ENCODE measurements at places on chromosomes 3 and 15.

DNA sequence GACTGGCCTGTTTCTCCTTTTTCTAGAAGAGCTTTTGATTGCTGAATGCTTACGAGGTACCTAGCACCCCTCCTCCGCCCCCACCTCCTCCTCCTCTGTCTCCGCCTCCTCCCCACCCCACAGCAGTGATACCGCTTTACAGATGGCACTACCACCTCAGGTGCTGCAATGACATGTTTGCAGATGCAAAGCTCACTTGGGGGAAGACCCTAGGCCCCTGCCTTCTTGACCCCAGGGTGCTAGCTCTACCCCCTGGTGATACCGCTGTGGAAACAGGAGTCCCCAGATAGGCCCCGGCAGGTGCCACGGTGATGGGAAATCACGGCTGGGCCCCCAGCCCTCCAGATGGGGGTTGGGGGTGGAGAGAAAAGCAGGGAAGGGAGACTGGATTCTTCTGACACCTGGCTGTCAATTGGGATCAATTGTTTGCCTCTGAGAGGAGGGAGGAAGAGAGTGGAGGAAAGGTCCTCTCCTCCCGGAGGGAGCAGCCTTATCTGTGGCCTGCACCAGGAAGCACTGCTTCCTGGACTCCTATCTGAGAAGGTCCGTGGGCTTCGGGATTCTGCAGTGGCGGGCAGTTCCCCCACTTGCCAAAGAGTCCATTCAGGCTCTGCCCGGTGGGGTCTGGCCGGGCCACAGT, 37.6 kb downstream of the DNASE1L3 start:
- no peak for DNase-seq

DNA sequence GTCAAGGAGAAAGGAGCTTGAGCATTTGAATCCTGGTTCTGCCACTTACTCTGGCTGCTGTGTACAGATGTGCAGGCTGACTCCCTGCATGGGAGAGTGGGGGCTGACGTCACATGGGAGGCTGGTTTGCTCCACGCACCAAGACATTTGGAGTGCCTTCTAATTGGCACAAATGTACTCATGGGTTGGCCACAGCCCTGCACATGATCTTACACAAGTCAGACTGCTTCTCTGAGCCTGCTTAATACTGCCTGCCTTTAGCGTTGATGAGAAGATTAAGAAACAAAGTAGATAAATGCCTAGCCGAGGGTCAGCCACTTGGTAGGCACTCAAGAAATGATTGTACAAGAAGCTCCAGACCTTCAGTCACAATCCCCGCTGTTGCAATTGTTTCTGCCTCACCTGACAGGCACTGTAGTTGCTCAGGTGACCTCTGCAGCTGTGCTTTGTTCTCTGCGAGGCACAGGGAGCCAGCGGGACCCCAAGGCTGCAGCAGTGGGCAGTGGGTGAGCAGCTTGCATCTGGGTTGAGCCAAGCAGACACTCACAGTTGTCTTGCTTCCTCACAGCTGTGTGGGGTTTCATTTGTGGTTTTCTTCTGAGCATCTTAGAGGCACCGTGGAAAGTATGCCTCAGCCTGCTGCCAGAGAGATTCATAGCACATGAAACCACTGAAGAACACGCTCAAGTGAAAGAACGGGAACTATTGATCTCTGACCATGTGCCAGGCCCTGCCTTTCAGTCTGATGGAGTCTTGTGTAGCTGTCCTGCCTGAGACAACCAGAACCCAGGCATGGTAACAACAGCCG, 33.1 kb downstream of the GRK7 start:
- no peak for DNase-seq

DNA sequence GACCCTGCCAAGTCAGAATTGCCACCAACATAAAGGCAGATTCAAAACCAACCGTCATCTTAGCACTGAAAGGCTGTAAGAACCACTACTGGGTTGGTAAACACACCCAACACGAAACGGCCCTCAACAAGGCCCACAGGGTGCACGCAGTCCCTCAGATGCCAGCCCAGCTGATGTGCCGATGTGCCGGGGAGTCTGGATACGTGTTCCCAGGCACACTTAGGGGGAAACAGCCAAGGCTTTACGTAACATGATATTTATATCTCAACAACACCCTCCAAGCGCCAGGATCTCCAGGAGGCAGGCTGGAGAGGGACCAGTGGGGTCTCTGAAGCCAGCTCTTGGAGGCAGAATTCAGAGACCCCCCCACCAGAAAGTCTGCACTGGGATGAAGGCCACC, 14.2 kb downstream of the POC1A start:
- DNase-seq = no peak

DNA sequence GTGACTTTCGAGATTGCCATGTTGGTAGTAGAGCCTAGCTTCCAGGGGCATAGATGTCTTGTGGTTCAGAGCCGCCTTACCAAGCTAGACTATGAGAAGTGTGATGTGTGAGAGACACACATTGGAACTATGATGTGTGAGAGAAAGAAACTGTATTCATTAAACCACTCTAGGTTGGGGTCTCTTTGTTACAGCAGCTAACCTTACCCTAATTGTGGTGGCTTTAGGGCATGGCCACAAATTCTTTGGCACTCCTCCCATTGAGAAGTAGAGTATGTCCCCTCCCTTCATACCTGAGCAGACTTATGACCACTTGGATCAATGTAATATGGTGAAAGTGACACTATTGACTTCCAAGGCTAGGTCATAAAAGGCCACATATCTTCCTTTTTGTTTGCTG, 35.3 kb upstream of the CDV3 start:
- DNase-seq = no peak

- DNase-seq = no peak
Measured at GRCh38 chr3:82012775-82013174, 251.3 kb upstream of the GBE1 start.

GRCh38 chr3:193972832-193973231, 163.1 kb upstream of the HES1 start:
- DNase-seq = no peak

DNA sequence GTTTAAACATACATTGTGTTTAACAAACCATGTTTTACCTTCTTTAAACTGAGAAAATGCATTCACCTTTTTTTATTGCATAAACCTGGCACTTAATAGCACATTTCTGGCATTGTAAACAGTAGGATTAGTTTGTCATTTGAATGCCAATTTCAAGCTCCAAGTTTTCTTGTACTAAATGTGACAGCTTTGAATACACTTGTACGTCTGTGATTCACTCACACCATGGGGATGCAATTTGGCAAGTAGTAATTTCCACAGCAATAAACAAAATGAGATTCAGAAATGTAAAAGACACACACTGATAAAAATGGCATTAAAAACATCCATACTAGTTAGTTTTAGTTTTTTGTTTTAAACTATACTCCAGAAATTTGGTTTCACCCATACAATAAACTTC, 598.9 kb downstream of the SI start:
- DNase-seq = no peak

DNA sequence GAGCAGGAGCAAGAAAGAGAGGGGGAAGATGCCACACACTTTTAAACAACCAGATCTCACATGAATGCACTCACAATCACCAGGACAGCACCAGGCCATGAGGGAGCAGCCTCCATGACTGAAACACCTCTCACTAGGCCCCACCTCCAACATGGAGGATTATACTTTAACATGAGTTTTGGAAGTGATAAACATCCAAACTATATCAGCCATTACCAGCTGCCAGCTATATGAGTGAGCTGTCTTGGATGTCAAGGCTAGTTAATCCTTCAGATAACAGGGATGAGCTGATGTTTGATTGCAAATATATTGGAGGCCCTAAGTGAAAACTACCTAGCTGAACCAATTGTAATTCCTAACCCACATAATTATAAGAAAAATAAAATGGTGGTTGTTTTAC, 108.4 kb upstream of the DCBLD2 start:
- DNase-seq = no peak

- DNase-seq = no peak
Measured at GRCh38 chr3:143595456-143596077, 252.7 kb downstream of the SLC9A9 start.

GRCh38 chr3:42228796-42229195, 37.2 kb downstream of the CCK start:
- DNase-seq = no peak

- no peak for DNase-seq
Measured at GRCh38 chr3:14299767-14300166, 102.6 kb upstream of the SLC6A6 start.

GRCh38 chr3:168512802-168513201, 417.1 kb upstream of the GOLIM4 start:
- no peak for DNase-seq

DNA sequence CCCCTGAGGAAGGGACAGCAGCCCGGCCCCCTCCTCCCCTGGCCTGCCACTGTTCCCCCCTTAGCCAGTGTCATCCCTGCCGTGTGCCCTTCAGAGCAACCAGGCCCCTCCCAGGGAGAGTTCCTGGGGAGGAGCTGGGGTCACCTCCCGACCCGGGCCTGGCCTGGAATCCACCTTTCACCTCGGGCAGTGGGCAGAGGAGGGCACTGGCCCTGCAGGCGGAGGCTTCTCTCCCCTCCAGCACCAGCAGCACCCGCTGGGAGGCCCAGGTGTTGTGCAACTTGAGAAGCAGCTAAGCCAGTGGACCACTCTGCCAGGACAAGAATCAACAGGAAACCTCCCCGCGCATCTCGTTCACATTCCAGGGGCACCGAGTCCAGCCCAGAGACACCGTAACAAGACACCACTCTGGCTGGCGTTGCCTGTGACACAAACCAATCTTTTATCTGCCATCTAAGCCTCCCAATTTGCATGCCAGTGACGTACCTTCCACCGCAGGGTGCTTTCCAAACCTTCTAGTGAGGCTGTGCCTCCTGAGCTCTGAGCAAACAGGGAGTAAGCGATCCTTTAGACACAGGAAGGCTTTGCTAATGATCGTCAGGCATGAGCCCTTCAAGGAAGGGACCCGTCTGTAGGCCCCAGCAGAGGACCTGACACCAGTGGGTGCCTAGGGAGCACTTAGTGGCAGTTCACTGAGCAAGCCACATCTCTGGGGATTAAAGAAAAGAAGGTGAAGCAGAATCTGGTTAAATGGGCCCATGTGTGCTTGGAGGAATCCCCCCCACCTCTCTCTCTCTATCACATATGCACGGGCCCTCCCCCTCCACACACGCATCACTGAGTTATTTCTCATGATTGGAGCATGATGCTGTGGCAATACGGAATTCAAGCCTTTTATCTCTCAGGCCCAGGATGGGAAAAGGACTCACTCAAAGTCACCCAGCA, 98.9 kb upstream of the TLE3 start:
- peak; percentile 97 for DNase-seq

- DNase-seq = peak; percentile 27
Measured at GRCh38 chr3:138455801-138456716, 21.6 kb downstream of the ESYT3 start.

DNA sequence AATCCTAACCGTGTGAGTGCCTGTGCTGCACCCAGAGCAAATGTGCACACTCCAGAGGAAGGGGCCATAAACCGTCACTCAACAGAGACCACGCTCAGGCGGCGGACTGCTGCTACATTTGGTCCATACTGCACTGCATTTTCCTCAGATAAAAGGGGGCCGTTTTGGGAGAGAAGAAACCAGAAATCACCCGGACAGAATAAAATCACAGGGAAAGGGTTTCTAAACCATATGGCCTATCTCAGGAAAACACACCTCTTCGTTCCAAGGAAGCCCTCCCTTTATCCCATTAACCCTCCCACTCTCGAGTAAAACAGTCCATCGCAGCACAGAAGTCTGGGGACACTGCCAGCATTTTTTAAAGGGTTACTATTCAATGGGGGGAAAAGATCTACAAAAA, 7.6 kb downstream of the IL17RD start:
- no peak for DNase-seq

DNA sequence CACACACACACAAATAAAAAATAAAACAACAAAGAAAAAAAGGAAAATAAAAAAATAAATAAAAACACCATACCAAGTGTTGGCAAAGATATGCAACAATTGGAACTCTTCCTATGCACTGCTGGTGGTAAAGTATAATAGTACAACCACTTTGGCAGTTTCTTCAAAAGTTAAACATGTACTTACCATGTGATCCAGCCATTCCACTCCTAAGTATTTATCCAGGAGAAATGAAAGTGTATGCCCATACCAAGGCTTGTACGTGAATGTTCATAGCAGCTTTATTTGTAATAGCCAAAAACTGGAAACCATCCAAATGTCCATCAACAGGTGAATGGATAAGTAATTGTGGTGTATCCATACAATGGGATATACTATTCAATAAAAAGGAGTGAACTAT, 17.0 kb downstream of the WDR93 start:
- no peak for DNase-seq

DNA sequence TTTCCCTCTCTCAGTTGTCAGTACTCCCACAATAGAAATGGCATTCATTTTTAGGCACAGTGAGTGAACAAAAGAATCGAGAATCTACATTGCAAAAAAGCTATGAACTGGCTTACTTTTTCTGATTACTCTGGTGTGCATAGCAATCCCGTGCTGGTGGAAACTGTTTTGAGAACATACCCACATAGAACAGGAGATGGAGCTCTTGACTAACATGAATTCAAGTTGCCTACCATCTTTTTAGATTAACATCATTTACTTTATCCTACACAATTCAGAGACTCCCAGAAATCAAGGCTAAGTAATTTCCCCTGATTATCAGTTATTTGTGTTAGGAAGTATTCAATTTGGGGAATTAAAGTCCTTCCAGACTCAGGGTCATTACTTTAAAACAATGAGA, 326.6 kb downstream of the ARPP21 start:
- DNase-seq = no peak

DNA sequence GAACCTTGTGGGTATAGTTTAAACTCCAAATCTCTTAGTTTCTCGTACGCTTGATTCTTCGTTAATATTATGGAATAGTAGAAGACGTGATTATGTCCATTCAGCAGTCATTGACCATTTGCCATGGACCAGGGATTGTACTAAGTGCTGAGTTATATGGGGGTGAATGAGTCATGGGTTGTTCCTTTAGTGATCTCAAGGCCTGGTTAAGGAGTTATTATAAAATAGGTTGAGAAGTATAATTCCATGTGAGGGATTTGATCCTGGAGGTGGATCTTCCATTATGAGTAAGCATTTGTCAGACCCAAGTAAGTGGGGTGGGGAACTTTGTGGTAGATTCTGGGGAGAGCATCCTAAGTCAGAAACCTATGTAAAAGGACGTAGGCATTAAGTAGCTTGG, 15.4 kb downstream of the NR2C2 start:
- DNase-seq = no peak

DNA sequence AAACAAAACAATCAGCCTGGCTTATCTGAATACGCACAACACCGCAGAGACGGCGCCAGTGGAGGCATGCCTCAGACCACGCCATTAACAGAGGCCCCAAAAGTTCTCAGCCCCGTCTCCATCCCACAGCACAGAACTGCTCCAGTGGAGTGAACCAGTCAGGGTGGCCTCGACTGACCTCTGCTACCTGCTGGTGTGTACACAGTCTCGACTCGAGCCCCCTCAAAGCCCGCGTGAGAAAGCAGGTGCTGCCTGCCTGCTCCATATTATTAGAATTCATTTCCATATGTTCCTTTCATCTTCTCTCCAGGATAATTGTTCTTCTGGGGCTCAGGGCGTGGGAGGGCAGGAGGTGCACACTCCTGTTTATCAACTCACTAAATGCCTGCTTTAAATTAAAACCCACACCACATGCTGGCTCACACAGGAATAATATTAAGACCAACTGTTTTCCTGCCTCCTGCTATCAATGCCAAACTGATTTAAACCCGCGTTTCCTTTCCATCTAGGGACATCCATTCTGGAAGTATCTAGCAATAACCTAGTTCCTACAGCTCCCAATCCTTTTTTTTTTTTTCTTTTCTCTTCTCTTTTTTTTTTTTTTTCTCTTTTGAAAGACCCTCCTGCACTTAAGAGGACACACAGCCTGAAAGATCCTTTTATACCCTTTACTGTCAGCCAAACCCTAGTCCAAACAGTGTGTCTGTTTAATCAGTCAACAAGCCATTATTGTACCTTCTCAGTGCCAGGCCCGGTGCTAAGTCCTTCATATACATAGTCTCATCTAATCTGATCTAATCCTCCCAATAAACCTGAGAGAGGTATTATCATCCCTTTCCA, 101.2 kb downstream of the TLE3 start:
- DNase-seq = no peak

All from left lobe of liver (tissue), 2 donors.